ENCODE measurements at places on chromosomes 1 and 21. TPM values are rescaled to one million over a fixed set of nuclear protein-coding genes. Genes with fewer than 3 reads are reported as not detected.

GRCh38 chr1:234781241-234782065 lies 171.5 kb upstream of the IRF2BP2 start:
- peak; percentile 58 for DNase-seq
- no peaks in the 10 kb centered on the region for H3K36me3 ChIP-seq

GRCh38 chr1:245682638-245683628 lies 528.1 kb downstream of the KIF26B start:
- H3K27me3 ChIP-seq = no peaks in the 10 kb centered on the region
- no peak overlapping the region for H3K27ac ChIP-seq
- no peak for DNase-seq
- H3K4me3 ChIP-seq = no peak overlapping the region
- no peaks in the 10 kb centered on the region for H3K4me1 ChIP-seq
- H3K36me3 ChIP-seq = no peaks in the 10 kb centered on the region

DNA sequence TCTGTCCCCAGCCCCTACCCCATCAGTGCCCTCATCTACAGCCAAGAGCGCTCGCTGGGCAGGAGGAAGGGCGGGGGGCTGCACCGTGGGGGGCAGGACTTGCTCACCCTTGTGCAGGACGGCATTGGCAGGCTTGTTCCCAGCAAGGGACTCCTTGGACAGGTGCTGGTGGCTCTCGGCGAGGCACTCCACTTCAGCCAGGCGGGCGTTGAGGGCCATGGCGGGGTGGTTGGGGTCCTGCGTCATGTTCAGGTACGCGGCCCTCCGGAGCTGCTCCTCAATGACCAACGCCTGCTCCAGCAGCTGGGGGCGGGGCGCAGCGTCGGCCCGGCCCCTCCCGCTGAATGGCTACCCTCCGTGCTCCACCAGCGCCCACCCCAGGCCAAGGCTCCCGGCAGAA lies 64.0 kb downstream of the KCNAB2 start:
- H3K27me3 ChIP-seq = no peaks in the 10 kb centered on the region
- DNase-seq = no peak

- H3K4me1 ChIP-seq = no peaks in the 10 kb centered on the region
- no peak overlapping the region for H3K4me3 ChIP-seq
- no peaks in the 10 kb centered on the region for H3K36me3 ChIP-seq
- DNase-seq = no peak
Measured at GRCh38 chr1:37305841-37306240, 168.5 kb upstream of the ZC3H12A start.

- no peaks in the 10 kb centered on the region for H3K27me3 ChIP-seq
- H3K4me1 ChIP-seq = no peaks in the 10 kb centered on the region
- H3K36me3 ChIP-seq = peaks cover 16% of the 10 kb centered on the region
- DNase-seq = no peak
- H3K4me3 ChIP-seq = peak overlapping the region; percentile 54
Measured at GRCh38 chr1:160116283-160117147, 956 bp downstream of the ATP1A2 start.

DNA sequence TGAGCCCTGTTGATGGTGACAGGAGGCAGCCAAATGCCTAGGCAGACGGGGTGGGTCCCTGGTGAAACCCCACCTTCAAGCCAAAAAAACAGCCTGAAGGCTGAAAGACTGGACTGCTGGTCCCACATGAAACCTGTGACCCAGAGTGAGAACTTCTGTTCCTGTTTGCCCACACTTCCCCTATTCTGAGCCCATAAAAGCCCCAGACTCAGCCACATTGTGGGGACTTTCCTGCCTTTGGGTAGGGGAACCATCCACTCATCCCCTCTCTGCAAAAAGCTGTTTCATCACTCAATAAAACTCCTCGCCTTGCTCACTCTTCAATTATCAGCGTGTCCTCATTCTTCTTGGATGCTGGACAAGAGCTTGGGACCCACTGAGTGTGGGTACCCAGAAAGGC lies 25.2 kb downstream of the HTR6 start:
- no peaks in the 10 kb centered on the region for H3K27me3 ChIP-seq
- H3K4me3 ChIP-seq = no peak overlapping the region
- no peak for DNase-seq
- peaks cover 12% of the 10 kb centered on the region for H3K36me3 ChIP-seq

DNA sequence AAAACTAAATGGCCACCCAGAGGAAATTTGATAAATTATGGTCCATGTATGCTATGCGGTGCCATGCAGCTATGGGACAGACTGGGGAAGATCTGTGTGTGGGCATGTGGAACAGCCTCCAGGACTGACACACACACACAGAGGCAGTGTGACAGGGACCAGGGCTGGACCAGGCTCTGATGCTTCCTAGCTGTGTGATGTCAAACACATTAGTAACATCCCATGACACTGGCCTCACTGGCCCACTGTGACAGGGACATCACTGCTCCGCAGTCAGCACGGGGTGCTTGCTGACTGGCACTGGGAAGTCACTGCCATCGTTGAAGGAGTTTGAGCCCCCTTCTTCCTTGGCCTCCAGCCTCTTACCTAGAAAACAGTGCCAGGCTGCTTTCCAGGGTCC lies 13.9 kb downstream of the RAP1GAP start:
- no peak overlapping the region for H3K4me3 ChIP-seq
- no peaks in the 10 kb centered on the region for H3K36me3 ChIP-seq
- no peak overlapping the region for H3K27ac ChIP-seq
- DNase-seq = no peak
- peaks cover 15% of the 10 kb centered on the region for H3K4me1 ChIP-seq
- H3K27me3 ChIP-seq = no peaks in the 10 kb centered on the region

Gene SLC35D1
- total RNA-seq = 3.3 TPM
